Stimulated activated naive CD8-positive, alpha-beta T cell treated with anti-CD3 and anti-CD28 coated beads, Interleukin-15, Interleukin-2, amounts not matched to agents 100 U/mL and 50 U/mL, for 24 hours (primary cell): ENCODE measurements at places on chromosomes 16 and 17.

DNA sequence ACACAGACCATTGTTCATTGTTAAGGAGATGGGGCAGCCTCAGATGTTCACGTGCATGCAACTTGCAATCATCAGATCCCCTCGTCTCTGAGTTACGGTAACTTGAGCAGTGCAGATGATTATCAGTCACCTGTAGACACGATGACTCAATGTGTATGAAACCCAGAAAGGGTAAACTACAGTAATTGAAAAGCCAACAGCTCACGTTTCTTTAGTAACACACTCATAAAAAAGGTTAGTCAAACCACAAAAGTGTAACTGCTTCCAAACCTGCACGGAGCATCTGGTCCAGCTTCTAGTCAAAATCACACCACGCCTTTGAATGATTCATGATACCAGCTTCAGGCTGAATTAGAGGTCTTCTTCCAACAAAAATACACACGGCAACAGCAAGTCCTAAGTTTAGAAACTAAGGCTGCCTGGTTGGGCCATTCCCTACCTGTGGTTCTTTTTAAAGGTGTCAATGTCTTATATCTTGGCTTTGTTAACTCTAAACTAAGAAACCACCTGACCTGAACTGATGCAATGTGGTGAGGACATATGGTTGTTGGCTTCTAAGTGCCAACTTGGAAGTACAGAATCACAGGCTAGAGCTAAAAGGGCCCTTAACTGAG, 32.3 kb downstream of the GRB7 start:
- peak; percentile 52 for DNase-seq

- DNase-seq: peak; percentile 39
Measured at GRCh38 chr17:60971515-60972369, 294.1 kb downstream of the BCAS3 start.

DNA sequence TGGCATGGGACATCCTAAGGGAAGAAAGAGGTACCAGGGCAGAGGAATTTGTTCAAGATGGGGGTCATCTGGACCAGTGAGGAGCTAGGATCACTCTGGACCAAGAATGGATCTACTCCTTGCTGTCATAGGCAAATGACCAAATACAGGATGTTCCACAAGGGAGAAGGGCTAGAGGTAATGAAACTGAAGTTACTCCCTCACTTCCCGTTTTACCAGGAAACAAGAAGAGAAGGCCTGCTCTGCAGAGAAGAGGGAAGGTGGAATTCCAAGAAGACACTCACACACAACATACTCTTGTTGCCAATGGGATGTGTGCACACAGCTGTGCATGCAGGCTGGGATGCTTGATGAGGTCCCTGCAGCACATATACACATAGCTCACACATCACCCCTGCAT, 38.6 kb downstream of the NEUROD2 start:
- no peak for DNase-seq

- no peak for DNase-seq
Measured at GRCh38 chr16:78128913-78129312, 29.5 kb downstream of the WWOX start.

- no peak for DNase-seq
Measured at GRCh38 chr16:4902038-4902437, 34.9 kb downstream of the PPL start.

DNA sequence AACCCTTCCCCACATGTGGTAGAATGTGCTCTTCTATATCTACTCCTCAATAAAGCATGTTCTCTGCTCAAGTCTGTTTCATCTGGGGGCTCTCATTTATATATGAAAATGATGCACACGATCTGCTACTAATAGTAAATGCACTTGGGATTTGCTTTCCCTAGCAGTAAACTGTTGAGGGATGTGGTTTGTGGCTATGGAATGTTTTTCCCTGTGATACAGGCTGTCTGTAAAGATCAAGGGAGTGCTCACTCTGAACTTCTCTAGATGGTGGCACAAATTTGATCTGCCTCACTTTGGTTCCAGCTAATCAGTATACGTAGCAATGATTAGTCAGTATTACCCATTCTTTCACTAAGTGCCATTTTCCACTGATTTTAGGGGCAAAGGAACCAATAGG, 18.8 kb downstream of the TAC4 start:
- no peak for DNase-seq

- no peak for DNase-seq
Measured at GRCh38 chr17:14092808-14093207, 23.5 kb downstream of the COX10 start.

DNA sequence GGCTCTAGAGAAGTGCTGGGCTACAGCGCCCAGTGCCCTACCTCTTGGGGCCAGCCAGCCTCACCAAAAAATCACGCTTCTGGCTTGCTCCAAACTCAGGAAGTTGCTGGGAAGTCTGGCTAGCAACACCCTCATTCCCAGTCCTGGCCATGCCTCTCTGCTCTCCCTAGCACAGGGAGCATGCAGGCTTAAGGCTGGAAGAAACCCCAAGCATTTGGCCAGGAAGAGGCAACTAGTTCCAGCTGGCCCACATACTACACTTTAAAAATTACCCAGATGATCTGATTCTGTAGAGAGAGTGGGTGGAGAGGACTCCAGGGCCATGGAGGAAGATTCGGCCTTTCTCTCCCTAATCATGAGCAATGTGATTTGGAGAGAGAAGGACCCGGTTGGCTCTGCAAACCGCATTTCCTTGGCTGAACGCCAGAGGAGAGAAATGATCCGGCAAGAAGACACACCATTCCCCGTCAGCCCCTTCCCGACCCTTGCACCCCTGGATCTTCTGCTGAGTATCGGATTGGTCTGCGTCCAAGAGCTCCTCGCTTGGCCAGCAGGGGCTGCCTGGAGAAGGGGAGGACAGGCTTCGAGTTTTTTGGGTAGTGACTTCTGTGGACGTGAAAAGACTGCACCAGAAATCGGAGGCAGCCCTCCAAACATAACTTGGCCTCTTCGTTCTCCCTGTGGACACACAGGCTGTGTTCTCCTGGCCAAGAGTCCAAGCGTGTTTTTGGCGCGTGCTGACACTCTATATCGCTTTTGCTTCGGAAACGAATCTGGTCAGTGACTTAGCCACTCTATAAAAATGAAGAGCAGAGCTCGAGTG, 406.3 kb downstream of the WWOX start:
- DNase-seq: no peak

GRCh38 chr17:2050300-2051060, 4.4 kb upstream of the HIC1 start:
- DNase-seq: peak; percentile 82

GRCh38 chr16:30409125-30410060, 2.0 kb downstream of the ZNF771 start:
- DNase-seq: peak; percentile 96

DNA sequence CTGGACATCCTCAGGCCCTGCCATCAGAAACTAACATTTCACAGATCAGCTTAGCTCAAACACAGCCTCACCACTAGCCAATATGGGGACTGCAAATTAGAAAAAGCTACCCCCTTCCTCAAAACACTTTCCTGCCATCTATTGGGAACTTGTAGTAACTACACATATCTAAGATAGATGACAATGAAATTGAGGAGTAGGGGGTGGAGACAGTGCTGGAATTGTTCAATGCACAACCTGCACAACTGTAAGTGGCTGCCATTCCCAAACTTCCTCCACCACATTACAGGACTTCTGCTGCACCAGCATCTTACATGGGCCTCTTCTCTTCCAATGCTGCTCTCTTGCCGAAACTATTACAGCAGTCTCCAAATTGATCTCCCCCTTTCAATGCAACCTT, 21.9 kb downstream of the AIPL1 start:
- DNase-seq: no peak

- no peak for DNase-seq
Measured at GRCh38 chr16:675884-676564, 553 bp downstream of the RHBDL1 start.

DNA sequence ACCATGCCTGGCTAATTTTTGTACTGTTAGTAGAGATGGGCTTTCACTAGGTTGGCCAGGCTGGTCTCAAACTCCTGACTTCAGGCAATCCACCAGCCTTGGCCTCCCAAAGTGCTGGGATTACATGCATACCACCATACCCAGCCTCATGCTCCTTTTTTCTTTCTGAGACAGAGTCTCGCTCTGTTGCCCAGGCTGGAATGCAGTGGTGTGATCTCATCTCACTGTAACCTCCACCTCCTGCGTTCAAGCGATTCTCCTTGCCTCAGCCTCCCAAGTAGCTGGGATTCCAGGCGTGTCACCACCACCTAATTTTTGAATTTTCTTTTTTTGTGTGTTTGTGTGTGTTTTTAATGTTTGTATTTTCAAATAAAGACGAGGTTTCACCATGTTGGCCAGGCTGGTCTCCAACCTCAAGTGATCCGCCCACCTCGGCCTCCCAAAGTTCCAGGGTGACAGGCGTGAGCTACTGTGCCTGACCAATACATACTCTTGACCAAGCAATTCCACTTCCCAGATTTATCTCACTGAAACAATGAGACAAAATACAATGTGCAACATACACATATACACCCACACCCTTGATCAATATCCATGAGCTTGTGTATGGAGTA, 5.0 kb downstream of the GRB2 start:
- no peak for DNase-seq

- peak; percentile 78 for DNase-seq
Measured at GRCh38 chr17:82257473-82257872, 16.0 kb downstream of the CSNK1D start.

DNA sequence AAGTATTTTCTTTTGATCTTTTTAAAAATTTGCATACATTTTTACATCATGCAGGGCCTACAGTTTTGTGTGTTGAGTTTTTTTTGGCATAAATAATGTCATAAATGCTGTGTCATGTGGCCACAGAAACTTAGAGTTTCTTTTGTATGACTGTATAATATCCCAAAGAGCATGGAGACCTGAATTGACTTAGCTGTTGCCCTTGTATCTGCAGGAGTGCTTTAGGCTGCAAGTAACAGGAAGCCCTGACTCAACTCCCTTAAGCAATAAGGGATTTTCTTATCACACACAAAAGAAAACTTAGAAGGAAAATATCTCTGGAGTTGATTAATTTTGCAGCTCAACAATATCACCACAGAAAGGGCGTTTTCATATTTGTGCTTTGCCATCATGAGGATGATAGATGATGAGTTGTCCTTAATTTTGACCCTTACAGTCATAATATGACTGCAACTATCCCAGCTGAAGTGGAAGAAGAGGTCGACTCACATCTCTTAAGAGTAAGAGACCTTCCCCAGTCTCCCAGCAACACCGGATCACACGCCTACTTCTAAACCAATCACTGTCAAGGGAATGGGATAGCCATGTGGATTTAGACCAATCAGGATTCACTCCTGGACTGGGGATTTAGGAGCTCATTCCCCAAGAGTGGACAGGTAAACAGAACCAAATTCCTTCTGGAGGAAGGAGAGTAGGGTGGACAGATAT, 138.9 kb downstream of the GSG1L start:
- no peak for DNase-seq

GRCh38 chr17:32504166-32504990, 17.6 kb downstream of the CDK5R1 start:
- DNase-seq: no peak

DNA sequence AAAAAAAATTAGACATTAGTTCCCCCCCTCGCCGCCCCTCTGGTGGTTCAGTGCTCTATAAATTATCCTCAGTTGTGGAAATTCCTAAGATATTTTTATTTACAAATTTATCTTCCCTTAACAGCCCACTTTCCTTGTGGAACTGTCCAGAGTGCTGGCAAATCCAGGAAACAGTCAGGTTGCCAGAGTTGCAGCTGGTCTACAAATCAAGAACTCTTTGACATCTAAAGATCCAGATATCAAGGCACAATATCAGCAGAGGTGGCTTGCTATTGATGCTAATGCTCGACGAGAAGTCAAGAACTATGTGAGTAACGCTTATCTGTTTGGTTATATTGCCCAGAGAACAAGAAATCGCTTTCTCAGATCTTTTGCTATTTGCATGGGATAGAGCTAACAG, 2.9 kb downstream of the KPNB1 start:
- DNase-seq: no peak

GRCh38 chr16:4376126-4376892, 4.7 kb downstream of the VASN start:
- no peak for DNase-seq

DNA sequence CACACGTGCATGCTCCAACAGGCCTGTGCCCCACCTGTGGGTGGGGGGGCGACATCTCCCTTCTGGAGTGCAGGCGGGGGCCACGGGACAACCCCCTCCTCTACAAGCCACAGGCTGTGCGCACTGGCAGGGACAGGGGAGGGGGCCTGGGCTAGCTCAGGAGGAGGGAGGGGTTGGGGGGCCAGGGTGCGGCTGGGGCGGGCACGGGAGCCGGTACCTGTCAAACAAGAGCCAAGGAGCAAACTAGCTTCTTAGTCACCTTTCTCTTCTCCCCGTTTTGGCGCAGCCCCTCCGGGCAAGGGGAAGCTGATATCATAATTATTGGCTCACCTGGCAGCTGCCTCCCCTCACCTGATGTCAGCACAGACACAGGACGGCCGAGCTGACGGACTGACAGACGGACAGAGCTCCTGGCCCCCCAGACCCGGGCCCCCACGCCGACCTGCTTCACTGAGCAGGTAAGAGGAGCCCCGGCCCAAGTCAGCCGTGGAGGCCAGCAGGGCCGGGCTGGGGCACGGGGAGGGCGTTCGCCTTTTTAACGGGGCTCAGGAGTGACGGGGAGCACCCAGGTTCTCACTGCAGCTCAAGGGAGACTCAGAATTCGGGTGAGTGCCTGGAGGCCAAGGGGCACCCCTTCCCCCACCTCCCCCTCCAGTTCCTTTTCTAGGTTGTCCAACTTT, at the start of gene FOXN1:
Gene FOXN1 (plus strand): TSS at position 363 of the 680 bp plus-strand sequence. CDS start 17,622 bp downstream, outside the sequence.
- no peak for DNase-seq

DNA sequence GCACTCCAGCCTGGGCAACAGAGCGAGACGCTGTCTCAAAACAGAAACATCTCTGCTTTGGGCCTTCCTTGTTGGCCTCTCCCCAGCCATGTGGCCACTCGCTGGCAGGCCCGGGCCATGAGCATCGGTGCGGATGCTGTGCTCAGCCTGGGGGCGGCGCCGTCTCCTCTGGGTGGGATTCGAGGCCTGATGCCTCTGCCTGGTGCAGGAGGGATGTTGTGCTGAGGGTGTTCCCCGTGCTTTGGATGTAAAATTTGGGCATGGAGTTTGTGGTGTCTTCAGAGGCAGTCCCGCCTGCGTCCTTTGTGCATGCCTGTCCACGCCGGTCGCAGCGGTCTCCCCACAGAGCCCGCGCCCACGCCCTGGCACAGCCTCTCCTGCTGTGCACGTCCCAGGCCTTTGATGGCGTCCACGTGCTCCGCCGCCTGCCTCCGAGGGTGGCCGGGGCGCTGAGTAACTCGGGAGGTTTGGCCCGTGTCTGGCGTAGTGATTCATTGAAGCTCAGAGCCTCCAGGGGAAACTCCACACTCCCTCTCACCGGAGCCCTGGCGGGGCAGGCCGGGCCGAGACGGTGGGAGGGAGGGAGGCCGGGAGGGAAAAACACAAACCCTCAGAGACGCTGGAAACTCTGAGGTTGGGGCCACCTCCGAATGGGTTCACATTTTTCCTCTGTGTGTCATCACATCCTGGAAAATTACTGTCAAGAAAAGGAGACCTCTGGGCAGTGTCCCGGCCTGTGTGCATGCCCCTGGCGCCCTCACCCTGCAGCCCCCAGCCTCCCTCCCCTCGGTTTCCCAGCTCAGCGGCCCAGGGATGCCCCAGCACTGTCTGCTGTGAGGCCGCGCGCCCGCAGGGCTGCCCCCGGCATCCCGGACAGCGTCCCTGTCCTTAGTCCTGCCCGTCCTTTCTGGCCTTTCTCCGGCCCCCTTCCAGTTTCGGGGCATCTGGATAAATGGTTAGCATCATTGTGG, 19.0 kb downstream of the CENPX start:
- DNase-seq: peak; percentile 35

GRCh38 chr17:2053380-2054261, 1.3 kb upstream of the HIC1 start:
- DNase-seq: peak; percentile 88

- DNase-seq: no peak
Measured at GRCh38 chr16:22694887-22695382, 119.0 kb upstream of the HS3ST2 start.

- no peak for DNase-seq
Measured at GRCh38 chr16:25925421-25925820, 233.7 kb downstream of the HS3ST4 start.
